ENCODE measurements at places on chromosomes 1 and 21.

- no peak for DNase-seq
These were observed 29.8 kb downstream of the DBT start for GRCh38 chr1:100219883-100220282.

GRCh38 chr1:221206076-221206475 is 326.8 kb downstream of the HLX start:
- no peak for DNase-seq

GRCh38 chr1:17423781-17424245 is 15.7 kb downstream of the RCC2 start:
- no peak for DNase-seq

GRCh38 chr21:42112857-42113256 is 41.7 kb downstream of the UMODL1 start:
- no peak for DNase-seq

DNA sequence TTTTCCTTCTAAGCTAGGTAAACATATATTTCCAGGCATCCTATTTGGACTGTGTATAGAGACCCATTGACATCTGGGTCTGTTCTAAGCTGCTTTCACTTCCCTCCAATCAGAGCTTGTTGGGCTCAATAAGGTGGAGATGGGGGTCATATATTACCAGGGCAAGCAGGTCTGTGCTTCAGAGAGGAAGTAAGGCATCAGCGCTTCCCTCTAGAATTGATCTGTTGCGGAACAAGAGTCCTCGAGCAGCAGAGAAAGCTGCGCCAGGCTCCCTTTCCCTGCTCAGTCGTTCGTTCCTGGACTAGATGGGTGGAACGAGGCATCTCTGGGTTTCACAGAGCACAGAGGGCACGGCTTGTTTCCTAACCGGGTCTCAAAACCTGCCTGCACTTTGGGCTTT is 63.5 kb downstream of the DISC1 start:
- DNase-seq, result no peak

GRCh38 chr1:225453797-225454648 is 26.2 kb upstream of the LBR start:
- DNase-seq, result no peak

DNA sequence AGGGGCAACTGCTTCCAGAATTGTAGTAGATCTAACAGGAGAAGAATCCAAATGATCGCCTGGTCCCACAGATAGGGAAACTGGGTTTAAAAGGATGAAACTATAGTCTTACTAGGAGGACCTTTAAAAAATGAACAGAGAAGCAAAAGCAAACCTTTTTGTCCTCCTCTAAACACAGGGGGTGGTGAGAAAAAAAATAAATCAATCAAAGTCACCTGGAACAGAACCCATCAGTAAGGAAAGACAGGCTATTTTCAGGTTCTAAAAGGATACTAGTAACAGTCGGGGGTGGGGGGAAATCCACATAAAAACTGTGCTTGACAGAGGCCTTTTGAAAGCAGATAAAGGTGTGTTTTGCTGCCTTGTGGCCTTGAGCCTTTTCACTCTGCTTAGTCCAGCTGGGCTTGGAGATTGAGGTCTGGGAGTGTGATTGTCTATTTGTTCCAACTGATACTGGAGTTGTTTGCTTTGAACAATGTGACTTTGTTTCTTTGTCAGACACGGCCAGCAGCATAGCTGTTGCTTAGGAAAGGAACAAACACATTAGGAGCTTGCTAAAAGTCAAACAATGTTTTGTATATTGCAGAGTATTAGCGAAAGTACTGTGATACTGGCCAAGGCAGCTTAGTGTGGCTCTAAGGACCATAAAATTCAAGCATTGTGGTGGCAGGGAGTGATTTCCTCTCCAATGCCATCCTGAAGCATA is 141.1 kb upstream of the IRF2BP2 start:
- no peak for DNase-seq

- DNase-seq, result no peak
These were observed 22.1 kb downstream of the UCK2 start for GRCh38 chr1:165849353-165850133.

DNA sequence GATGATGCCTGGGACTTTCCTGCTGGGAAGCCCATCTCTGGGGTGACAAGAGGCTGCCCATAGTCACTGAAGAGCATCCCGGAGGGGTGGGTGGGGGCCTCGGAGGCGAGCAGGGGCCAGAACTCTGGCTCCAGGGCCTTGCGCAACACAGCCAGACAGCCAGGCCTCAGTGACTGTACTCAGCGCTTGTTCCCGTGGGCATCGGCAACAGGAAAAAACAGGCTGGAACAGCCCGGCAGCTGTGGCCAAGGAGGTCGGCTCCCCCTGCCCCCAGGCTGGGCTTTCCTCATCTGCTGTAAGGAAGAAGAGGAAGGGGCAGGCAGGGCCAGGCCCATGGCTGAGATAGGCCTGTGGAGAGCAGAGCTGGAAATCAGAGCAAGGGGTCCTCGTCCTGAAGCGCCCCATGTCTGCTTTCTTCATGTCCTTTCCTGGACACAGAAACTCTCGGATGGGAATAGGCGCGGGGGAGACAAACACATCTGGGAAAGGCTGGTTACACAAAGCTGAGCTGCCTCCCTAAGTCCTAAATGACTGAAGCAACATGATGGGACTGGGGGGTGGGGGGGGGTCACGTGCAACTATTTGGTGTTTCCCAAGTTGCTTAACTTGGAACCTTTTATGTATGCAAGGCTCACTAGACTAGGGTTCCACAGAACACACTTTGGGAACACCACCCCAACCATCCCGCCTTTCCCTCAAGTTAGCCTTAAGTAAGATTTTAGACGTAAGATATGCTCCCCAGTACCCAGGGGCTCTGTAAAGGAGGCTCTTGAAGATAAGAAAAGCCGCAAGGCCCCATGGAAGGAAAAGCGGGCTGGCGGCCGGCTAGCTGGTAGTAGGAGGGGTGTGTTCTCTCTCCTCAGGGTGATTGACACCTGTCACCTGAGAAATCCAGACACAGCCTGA is 30.7 kb downstream of the HSPG2 start:
- no peak for DNase-seq

DNA sequence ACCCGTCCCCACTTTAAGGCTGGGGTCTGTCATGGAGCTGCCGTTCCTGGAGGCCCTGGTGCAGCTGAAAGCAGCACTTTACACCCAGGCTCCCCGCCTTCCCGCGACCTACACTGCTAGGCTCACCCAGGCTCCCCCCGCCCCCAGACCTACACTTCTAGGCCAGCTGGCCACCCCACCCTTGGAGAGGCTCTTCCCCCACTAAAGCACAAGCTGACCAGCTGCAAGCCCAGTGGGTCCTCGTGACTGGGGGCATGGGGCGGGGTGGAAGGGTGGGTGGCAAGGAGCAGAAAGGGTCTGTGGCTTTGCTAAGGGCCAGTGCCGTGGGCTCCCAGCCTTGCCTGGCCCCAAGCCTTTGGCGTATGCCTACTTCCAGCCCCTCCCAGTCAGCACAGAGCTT is 9.7 kb upstream of the ARHGEF16 start:
- DNase-seq, result no peak

- no peak for DNase-seq
These were observed 42.0 kb downstream of the VPS26C start for GRCh38 chr21:37224861-37225839.

DNA sequence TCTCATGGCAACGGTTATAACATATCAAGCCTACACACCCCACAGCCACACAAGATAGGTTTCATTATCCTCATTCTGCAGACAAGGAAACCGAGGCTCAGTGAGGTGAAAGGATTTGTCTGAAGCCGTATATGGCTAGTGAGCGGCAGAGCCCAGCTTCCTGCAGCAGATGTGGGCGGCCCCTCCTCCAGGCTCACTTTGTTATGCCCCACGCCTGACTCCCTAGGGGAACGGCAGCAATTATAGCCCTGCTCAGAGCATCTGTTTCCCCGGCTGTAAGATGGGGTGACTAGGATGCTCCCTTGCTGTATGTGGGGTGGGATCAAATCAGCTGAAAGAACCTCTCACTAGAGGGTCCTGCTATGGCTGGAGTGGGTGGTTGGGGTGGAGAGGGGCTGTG is 22.1 kb downstream of the GRHL3 start:
- DNase-seq, result no peak
